ENCODE measurements at places on chromosomes 7 and 10.

DNA sequence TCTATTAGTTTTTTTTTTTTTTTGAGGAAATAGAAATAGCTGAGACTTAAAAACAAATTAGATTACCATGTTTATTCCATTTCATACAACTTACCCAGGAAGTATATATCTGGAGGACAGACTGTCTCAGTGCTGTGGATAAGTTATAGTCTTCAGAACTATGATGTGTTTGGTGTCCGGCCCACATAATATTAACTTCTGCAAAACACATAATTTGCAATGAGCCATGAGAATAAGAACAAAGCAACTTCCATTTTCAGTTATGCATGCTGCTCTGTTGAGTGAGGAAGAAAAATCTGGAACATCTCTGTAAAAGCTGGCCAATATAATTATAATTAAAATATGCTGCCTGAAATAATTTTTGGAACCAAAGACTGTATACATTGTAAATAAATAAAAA is 130.9 kb downstream of the AGMO start:
- DNase-seq: no peak

- no peak for DNase-seq
Measured at GRCh38 chr7:92652536-92652935, 62.3 kb upstream of the FAM133B start.

DNA sequence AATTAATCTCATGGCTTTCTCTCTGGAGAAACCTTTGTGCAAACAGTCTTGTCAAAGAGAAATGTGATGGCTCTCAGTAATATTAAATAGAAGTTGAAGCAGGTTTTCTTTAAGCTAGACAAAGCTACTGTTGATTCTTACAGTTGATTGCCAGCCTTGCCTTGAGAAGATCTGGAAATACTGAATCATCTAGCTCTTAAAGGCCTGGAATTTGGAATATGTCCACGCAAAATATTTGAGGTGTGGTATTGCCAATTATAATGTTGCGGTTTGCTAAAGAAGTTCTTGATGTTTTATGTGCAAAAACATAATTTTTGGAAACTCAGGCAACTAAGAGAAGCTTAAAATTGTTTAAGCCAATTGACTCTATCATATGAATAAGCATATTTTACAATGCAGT is 371.9 kb downstream of the PHF14 start:
- DNase-seq: peak; percentile 67

GRCh38 chr10:45373576-45374349 is at the start of gene ALOX5:
Gene ALOX5, plus strand, starts transcription at chr10:45374216. Its CDS starts 64 bp downstream, at chr10:45374280.
- DNase-seq: peak; percentile 4

- DNase-seq: no peak
Measured at GRCh38 chr10:21069929-21070700, 173.0 kb upstream of the NEBL start.

DNA sequence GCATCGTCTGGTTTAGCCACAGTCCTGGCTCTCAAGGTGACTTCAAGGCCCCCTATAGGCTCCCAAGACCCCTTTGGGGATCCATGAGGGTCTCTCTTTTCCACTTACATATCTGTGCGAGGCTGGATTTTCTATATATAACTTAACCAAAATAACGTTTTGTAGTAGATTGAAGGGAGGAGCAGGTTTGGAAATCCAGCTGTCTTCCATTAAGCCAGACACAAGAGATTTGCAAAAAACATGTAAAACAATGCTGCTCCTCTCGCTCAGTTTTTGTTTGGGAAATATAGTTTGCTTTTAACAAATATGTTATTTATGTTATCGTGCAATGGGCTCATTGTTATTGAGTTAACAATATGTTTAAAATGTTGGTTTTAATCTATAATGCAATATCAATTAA is 811.2 kb downstream of the TYW1 start:
- no peak for DNase-seq

DNA sequence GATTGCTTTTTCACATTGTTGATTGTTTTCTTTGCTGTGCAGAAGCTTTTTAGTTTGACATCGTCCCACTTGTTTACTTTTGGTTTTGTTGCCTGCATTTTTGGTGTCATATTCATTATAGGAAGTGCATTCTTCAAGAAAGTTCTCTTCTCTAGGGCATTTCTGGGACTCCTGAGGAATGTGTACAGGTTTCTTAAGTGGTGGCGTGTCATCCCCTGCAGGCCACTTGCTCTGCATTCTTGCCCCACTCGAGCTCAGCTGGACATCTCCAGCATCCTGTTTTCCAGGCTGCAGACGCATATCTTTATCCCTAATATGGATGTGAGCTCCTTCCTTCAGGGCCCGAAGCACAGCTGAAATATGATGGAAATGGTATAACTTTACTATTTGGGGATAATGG is 255.6 kb upstream of the HABP2 start:
- peak; percentile 77 for DNase-seq

GRCh38 chr7:28953633-28954032 is 4.5 kb downstream of the TRIL start:
- peak; percentile 63 for DNase-seq

DNA sequence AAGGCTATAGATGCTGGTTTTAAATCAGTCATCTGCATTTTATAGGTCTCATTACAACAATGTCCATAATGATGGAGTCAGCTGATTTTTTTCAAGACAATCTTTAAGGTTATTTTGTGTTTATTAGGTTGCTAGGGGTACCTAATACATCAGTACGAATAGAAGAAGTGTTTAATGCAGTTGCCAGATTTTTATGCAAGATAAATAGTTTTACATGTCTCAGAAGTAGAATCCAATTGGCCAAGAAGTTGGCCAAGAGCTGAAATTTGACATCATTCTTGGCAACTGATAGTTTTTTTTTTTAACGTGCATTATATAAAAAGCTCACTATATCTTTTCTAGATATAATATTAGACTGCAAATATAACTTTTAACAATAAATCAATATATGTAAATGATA is 208.5 kb downstream of the TRIL start:
- no peak for DNase-seq

DNA sequence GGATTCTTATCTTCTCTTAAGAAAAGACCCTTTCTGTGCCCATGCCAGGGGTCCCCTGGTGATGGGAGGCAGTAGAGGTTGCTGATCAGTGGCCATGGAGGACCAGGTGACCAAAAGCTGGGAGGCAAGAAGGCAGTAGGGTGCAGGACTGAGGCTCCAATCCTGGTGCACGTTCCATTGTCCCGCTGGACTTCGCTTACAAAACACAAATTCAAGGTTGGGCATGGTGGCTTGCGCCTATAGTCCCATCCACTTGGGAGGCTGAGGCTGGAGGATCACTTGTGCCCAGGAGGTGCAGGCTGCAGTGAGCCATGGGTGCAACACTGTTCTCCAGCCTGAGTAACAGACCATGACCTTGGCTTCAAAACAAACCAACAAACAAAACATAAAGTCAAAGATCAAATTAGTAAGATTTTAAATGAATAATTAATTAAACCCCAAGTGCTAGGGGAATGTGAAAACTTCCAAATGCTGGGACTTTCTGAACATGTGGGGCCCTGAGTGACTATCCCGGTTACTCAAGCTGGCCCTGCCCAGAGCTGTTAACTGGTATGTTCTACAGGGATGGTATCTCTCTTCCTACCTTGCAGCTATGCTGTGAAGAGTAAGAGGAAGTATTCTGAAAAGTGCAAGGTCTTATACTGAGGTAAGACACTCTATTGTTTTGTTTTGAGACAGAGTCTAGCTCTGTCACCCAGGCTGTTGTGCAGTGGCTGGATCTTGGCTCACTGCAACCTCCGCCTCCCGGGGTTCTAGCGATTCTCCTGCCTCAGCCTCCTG is 97.6 kb downstream of the LYZL2 start:
- DNase-seq: no peak

GRCh38 chr7:95501261-95501832 is 15.6 kb downstream of the ASB4 start:
- peak; percentile 46 for DNase-seq

DNA sequence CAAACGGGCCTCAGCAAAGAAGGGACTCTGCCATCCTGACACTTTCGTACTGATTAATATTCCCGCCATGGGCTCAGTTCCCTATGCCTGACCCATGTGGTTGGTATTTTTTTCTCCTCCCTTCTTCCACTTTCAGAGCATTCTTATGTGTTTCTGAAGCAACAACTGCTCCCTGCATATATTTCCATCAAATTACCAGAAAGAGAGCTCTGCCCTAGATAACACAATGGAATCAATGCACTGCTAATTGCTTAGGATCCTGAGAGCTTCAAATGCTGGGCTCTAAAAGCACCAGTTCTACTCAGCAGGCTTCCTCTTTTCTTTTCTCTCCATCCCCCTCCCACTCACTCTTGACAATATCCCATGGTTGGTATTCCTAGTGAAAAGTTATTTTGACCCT is 5.3 kb downstream of the TECTB start:
- no peak for DNase-seq

DNA sequence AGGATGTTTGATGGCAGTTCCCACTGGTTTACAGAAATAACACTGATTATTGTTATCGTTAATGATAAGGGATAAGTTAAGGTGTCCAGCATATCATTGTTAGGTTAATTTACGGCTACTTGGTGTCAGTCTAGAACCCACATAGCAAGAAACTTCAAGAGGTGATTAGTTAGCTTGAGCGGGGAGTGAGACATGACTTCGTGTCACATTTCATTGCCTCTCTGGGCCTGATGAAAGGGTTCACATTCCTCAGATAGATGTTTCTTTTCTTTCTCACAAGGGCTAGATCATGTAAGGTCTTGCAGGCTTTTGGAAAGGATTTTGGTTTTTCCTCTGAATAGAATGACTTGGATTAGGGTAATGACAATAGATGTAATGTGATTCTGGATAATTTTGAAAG is 26.7 kb downstream of the WAC start:
- DNase-seq: peak; percentile 16

DNA sequence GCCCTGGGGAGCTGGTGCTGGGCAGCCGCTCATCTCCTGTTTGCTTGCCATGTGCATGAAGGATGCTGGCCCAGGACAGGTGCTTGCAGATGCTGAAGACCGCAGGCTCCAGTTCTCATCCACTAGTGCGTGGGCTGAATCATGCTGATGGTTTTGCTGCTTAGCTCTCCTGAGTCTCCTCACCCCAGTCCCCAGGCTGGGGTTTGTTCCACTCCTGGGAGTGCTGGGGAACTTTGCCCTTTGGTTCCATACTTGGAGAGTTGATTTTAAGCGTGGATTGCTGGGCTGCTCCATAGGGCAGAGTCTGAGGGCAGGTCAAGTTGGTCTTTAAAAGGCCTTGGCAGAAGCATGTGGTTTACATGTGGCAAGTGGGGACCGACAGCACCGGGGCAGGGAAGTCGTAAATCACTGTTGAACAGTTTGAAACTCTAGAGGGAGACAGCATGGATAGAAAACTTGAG is 9.1 kb downstream of the DYNC2I1 start:
- DNase-seq: no peak

GRCh38 chr10:103241262-103242011 is 4.2 kb upstream of the RPEL1 start:
- DNase-seq: peak; percentile 36

- no peak for DNase-seq
Measured at GRCh38 chr7:142935941-142936565, 2.5 kb upstream of the TRPV5 start.

DNA sequence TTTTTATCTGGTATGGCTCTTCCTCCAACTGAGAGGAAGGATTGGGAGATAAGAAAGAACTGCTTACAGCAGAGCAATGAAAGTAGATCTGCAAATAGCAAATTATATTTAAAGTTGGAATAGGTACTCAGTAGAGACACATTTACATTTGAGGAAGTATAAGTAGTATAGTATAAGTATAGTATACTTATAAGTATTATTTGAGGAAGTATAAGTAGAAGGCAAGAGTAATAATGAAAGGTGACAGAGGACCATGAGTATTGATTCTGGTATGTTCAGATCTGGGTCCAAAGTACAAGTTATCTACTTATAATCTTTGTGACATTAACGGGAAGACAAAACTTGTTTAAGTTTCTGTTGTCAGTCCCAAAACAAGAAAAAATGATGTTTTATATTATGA is 527.6 kb upstream of the SORCS1 start:
- no peak for DNase-seq

DNA sequence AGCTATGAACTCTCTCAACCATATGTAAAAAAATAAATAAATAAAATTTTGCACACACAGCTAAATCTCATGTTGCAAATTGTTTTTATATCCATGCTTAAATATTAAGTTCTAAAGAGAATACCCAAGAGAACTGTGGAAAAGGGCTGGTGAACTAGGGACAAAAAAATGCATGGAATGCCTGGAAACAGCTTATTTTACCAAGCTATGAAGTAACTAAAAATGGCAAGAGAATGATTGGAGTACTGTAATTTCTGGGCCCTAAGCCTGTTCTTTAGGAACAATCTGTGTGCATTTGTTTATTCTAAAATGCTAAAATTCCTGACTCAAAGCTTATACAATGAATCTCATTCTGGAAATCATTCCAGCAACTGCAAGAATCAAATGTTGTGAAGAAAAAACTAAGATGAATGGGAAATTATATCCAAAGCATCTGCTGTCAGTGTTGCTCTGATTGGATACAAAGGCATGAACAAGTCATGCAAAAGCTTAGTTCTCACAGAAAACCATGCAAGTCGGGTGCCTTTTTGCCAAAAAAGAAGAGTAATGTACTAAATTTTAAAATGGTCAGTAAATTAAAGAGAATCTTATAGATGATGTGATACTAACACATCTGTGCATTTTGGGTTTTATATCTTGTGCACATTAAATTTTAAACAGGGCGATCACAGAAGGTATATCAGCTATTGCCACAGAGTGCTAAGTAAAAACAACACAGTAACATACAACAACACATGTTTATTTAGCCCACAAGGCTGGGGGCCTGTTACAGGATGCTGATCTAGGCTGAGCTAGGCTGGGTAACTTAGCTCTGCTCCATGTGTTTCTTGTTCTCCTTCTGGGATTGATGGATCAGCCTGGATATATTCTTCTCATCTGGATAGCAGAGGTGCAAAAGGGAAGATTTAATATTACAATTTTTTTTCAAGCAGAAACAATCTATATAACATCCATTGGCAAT is 453.5 kb upstream of the SEMA3A start:
- DNase-seq: peak; percentile 96

- DNase-seq: no peak
Measured at GRCh38 chr7:153027210-153027609, 267.7 kb downstream of the ACTR3B start.

GRCh38 chr7:139422126-139422525 is 61.3 kb downstream of the KLRG2 start:
- no peak for DNase-seq

- DNase-seq: no peak
Measured at GRCh38 chr10:48455392-48456151, 149.1 kb downstream of the MAPK8 start.

- no peak for DNase-seq
Measured at GRCh38 chr7:158251061-158251965, 336.3 kb downstream of the PTPRN2 start.

- DNase-seq: no peak
Measured at GRCh38 chr7:147756300-147756699, 834.3 kb upstream of the C7orf33 start.

GRCh38 chr7:142445019-142445686 is 187.3 kb upstream of the PRSS58 start:
- no peak for DNase-seq

DNA sequence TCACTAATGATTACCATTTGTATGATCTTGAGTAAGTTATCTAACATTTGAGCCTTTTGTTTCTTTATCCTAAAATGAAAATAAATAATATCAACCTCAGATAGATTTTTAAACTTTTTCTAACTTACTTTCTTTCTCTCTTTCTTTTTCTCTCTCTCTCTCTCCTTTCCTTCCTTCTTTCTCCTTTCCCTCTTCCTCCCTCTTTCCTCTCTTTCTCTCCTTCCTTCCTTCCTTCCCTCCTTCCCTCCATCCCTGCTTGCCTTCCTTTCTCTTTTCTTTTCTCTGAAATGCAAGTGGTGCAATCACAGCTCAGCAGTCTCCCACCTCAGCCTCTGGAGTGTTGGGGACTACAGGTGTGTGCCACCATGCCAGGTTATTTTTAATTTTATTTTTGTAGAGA is 132.9 kb upstream of the ASAH2 start:
- no peak for DNase-seq
